Mesenchymal stem cell (in vitro differentiated cells and primary cell): ENCODE measurements at places on chromosomes 6 and 20.

DNA sequence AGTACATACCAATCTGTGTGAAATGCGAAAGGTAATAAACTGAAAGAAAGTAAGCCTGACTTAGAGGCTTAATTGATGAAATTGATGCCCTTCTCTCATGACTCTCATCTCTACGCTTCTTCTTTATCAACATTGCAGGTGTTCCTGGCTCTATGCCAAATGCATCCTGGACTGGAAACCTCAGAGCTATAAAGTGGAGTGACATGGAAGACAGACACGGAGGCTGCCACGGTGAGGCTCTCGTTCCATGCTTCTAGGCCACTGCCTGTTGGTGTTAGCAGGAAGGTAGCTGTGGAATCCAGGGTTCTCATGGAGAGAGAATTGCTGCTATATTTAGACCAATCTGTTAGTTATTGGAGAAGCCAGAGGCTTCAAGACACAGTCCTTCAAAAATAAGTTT is 73.2 kb downstream of the C6orf52 start:
- DNase-seq: no peak

- peak; percentile 68 for DNase-seq
These were observed 72.0 kb downstream of the DACT2 start for GRCh38 chr6:168247443-168248147.

DNA sequence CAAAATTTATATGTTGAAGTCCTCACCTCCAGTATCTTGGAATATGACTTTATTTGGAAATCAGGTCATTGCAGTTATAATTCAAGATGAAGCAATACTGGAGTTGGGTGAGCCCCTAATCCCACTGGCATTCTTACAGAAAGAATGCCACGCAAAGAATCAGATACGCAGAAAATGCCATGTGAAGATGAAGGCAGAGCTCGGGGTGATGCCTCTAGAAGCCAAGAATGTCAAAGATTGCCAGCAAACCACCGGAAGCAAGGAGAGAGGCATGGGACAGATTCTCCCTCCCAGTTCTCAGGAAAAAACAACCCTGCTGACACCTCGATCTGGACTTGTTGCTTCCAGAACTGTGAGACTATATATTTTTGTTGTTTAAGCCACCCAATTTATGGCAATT is 273.4 kb upstream of the CITED2 start:
- DNase-seq: no peak

DNA sequence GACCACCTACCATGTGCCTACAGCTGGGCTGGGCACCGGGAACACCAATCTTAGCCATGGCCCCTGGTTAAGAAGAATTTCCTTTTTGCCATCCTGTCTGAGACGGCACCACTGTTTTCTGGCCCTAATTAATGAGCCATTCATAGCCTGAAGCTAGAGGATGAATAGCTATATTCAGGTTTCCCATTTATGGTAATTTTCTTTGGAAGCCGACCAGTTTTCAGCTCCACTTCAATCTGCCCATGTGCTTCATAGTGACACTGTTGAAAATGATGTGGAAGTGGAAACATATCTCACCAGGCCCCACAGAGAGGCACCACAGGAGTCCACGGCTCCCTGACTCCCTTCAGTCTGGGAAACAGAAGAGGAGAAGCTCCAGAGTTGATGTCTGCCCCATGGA is 22.6 kb upstream of the ULBP3 start:
- no peak for DNase-seq

DNA sequence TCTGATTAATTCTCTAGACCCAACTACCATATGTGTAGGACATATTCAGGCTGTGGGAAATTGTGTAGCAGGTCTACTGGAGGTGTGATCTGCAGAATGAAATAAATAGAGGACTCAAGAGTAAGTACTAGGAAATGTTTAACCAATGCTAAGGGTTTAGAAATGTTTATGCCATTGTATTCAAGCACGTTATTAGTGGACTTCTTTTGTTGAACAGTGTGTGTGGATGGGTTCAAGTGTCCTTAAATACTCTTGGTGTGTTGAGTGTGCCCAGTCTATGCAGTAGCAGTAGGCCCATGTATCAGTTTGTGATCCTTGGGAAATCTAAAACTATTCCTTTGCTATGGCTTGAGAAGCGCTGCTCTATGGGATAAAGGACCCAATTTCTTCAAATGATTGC is 112.1 kb downstream of the FARS2 start:
- no peak for DNase-seq

- DNase-seq: no peak
These were observed 489.3 kb upstream of the FLRT3 start for GRCh38 chr20:14826543-14827313.

- DNase-seq: peak; percentile 77
These were observed 6.9 kb upstream of the MANBAL start for GRCh38 chr20:37282556-37282955.

DNA sequence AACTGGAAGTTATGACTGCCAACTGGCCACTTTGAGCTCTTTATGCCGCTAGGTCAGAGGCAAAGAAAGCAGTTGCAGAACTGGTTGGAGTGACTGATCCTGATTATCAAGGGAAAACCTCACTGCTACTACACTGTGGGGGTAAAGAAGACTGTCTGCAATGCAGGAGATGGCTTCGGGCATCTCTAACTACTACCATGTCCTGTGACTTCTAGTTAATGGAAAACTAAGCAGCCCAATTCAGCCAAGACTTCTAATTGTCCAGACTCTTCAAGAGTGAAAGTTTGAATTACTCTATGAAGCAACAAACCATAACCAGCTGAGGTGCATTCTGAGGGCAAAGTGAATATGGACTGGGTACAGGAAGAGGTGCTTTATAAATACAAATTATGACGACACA is 773.6 kb upstream of the SLC35B3 start:
- DNase-seq: no peak

DNA sequence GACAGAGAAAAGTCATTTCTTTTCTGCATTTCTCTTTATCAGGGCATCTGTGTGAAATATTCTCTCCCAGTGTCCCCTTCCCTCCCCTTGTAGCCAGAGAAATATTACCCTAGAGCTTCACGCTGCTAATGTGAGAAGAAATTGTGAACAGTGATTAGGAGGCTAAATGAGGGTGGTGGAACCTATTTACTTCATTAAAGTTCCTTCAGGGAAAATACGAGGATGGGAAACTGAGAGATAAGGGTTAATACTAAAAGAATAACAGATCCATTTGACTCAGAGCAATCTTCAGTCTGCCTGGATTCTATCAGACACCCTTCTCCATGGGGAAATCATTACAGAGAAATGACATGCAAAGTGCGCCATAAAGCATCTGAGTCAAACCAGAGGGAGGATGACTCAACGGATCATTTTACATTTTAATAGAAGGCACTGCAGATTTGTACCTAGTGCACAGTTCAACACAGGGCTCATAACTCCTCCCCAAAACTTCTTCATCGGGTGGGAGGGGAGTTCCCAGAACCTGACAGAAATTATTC is 131.3 kb downstream of the GJA10 start:
- DNase-seq: peak; percentile 85

GRCh38 chr6:151257985-151258445 is 18.2 kb downstream of the AKAP12 start:
- peak; percentile 63 for DNase-seq

GRCh38 chr6:25692472-25692871 is 40.5 kb downstream of the SCGN start:
- no peak for DNase-seq

DNA sequence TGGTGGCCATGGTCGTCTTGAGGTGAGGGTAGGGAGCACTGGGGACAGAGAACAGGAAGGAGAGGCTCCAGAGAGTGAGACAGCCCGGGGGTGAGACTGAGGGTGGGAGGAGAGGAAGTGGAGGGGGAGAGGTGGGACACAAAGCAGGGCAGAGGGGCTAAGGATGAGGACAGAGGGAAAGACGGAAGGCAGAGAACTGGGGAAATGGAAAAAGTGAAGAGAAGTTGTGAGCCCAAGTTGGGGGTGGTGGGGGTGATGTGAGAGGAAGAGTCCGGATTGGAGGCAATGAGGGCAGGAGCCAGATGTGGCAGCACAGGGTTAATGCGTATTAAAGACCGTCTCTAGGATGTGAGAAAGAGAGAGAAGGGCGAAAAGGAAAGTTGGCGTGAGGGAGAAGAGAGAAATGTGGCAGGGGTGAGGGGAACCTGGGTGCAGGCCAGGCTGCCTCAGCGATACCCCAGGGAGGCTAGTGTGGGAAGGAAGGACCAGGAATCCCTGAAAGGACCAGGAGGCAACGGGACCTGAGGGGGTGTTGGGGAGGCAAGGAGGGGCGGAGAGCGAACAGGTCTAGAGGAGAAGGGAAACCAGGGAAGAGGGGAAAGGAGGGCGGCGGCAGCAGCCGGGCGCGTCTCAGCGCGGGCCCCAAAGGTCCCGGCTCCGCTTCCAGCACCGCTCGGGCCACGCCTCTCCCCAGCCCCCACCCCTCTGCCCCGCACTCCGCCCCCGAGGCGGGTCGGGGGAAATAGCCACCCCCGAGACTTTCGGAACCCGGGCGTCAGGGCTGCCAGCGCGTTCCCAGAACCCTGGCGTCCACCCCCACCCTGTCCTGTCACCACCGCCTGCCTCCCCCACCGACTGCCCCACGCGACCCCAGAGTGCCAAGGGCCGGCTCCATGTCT is at the start of gene PPP1R18:
PPP1R18 (minus strand) TSS at position 637 of the 899 bp plus-strand sequence; CDS start at position 10, 627 bp downstream.
- peak; percentile 87 for DNase-seq

DNA sequence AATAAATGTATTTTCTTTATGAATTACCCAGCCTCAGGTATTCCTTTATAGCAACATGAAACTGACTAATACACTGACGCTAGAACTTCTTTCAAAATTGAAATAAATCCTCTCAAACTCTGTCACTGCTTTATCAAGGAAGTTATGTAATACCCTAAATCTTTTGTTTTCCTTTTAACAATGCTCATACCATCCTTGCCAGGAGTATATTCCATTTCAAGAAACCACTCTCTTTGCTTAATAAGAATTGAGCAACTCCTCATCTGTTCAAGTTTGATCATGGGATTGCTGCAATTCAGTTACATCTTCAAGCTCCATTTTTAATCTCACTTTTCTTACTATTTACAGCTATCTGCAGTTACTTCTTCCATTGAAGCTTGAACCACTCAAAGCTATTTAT is 707.6 kb upstream of the MARCKS start:
- DNase-seq: no peak

DNA sequence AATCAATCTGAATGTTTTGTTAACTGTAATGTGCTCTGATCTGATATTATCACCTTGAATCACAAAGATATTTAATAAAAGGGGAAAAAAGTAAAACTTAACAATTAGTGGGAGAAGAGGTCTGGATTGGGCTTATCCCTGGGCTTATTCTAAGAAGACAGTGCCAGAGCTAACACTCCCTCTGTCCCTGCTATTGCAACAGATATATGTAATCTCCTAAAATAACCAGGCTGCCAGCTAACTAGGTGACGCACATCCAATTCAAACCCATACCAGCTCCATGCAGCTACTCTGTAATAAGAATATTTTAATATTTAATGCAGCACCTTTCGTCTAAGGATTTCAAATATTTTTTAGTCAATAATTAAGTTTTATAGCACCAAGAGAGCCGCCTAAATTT is 330.1 kb upstream of the MARCKS start:
- no peak for DNase-seq

DNA sequence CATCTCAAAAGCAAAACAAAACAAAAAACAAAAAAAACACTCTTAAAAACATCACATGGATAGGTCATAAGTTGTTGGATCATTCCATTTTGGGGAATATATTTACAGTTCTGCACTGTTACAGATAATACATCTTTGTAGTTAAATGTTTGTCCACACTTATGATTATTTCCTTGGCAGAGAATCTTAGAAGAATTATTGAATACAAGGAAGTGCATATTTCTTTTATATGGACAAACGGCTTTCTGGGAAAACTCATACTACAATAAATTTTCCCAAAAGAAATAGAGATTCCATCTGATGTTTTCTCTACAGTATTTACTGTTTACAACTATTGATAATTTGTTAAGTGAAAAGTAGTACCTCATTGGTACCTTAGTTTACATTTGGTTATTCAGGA is 33.8 kb downstream of the GMPR start:
- DNase-seq: no peak

- DNase-seq: peak; percentile 24
These were observed 3.3 kb downstream of the PCIF1 start for GRCh38 chr20:45937765-45938164.

DNA sequence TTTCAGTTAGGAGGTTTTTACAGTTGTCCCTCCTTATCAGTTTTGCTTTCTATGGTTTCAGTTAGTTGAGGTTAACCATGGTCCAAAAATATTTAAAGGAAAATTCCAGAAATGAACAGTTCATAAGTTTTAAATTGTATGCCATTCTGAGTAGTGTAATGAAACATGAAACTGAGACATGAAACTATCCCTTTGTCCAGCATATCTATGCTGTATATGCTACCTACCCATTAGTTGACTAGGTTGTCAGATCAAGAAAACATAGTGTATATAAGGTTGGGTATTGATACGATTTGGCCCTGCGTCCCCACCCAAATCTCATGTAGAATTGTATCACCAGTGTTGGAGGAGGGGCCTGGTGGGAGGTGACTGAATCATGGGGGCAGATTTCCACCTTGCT is 39.1 kb downstream of the VGLL2 start:
- DNase-seq: no peak

DNA sequence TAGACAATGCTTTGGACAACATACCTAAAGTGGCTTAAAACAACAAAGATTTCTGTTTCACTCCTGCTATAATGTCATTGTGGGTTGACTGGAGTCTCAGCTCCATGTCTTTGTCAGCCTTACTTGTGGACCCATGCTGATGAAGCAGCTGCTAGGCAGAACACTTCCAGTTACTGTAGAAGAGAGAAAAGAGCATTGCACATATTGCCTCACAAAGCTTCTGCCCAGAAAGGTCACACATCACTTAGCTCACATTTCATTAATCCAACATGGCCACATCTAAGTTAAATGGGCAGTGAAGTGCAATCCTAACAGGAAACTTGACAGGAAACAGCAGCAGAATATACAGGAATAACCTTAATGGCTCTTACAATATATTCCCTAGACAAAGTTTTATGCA is 480.5 kb upstream of the HTR1E start:
- DNase-seq: no peak

- DNase-seq: no peak
These were observed 2.1 kb downstream of the USP49 start for GRCh38 chr6:41892921-41893564.

DNA sequence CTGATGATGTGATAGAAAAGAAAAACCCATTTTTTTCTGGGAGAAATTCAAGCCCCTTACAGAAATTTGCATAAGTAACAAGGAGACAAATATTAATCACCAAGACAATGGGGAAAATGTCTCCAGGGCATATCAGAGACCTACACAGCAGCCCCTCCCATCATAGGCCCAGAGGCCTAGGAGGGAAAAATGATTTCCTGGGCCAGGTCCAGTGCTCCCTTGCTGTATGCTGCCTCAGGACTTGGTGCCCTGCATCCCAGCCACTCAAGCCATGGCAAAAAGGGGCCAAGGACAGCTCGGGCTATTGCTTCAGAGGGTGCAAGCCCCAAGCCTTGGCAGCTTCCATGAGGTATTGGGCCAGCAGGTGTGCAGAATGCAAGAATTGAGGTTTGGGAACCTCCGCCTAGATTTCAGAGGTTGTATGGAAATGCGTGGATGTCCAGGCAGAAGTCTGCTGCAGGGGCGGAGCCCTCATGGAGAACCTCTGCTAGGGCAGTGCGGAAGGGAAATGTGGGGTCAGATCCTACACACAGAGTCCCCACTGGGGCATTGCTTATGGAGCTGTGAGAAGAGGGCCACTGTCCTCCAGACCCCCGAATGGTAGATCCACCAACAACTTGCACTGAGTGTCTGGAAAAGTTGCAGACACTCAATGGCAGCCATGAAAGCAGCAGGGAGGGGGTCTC is 7.6 kb upstream of the DBNDD2 start:
- no peak for DNase-seq
